AG09309 (cell line): ENCODE measurements at places on chromosomes 13 and 19.

- DNase-seq, result peak; percentile 10
Measured at GRCh38 chr19:36060430-36060829, 5.7 kb downstream of the WDR62 start.

- DNase-seq, result no peak
Measured at GRCh38 chr19:4357095-4357797, 13.9 kb downstream of the MPND start.

- no peak for DNase-seq
Measured at GRCh38 chr19:4338441-4339355, at the start of gene STAP2. TSS of gene STAP2 (minus strand) at chr19:4338827. CDS start at chr19:4338753, 74 bp downstream.

DNA sequence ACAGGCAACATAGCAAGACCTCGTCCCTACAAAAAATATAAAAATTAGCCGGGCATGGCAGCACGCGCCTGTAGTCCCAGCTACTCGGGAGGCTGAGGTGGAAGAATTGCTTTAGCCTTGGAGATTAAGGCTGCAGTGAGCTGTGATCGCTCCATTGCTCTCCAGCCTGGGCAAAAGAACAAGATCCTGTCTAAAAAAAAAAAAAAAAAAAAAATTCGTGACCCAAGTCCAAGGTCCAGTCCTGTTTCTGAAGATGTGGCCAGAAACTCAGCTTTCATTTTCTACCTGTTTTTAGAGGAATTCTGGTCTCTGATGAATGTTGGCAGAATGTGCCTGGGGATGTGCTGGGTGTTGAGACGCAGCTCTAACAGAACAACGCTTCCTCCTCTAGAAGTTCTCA is 1.9 kb upstream of the PGPEP1 start:
- no peak for DNase-seq
